Stimulated activated CD8-positive, alpha-beta memory T cell treated with anti-CD3 and anti-CD28 coated beads, Interleukin-4, amount 100 ng/mL, for 48 hours (primary cell): ENCODE measurements at places on chromosomes 5 and 9.

DNA sequence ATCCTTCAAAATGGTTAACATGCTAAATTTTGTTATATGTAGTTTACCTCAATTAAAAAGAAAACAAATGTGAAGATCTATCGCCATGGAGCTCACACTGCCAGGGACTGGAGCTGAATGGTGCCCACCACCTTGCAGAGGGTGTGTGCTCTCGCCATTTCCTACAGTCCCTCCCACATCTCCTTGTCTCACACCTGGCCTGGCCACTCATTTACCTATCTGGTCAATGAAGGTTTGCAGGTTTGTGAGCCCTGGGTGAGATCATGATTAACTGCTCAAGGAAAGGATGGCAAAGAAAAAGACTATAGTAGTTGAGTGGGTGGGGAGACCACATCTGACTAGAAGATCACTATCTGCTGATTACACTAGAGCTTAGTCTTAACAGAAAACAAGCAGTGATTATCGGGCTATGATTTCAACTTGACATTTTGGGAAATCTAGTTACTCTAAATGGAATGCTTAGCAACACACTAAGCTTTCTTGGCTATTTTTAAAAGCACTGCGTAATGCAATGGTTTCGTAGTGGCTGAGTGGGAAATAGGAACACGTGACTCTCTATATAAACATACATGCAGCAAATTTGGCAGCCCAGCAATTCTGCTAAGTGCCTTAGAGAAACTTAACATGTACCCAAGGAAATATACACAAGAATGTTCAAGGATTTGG, 27.3 kb downstream of the PUM3 start:
- no peak for DNase-seq

DNA sequence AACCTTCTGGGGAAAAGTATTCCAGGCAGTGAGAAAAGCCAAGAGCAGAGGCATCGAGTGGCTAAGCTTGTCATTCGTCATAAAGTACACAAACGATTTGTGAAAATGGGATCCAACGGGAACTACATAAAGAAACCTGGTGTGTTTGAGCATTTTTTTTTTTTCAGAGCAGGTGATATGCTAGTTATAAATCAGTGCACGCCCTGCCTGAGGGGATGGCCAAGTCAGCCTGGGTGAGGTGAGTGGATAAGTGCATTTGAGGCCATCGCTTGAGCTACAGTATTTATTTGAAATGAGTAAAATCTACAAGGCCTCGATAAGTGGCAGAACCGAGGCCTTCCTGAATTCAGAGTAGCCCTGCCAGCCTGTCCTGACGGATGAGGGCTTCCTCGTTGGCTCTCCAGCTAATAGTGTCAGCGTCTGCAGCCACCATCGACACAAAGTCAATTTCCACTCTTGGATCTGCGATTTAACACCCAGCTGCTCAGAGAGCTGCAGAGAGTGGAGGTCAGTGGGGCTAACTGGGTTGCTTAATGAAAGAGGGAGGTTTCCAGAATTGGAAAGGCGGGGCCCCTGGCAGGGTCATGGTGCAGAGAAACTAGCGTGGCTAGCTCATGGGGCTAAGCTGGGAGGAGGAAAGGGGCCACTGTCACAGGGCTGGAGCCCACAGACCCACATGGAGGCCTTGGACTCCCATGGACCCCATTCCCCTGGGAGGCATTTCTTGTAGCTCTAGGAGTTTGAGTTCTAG, 27.3 kb downstream of the PPARGC1B start:
- DNase-seq: no peak

- DNase-seq: no peak
Measured at GRCh38 chr9:131011274-131012022, 2.5 kb downstream of the LAMC3 start.

DNA sequence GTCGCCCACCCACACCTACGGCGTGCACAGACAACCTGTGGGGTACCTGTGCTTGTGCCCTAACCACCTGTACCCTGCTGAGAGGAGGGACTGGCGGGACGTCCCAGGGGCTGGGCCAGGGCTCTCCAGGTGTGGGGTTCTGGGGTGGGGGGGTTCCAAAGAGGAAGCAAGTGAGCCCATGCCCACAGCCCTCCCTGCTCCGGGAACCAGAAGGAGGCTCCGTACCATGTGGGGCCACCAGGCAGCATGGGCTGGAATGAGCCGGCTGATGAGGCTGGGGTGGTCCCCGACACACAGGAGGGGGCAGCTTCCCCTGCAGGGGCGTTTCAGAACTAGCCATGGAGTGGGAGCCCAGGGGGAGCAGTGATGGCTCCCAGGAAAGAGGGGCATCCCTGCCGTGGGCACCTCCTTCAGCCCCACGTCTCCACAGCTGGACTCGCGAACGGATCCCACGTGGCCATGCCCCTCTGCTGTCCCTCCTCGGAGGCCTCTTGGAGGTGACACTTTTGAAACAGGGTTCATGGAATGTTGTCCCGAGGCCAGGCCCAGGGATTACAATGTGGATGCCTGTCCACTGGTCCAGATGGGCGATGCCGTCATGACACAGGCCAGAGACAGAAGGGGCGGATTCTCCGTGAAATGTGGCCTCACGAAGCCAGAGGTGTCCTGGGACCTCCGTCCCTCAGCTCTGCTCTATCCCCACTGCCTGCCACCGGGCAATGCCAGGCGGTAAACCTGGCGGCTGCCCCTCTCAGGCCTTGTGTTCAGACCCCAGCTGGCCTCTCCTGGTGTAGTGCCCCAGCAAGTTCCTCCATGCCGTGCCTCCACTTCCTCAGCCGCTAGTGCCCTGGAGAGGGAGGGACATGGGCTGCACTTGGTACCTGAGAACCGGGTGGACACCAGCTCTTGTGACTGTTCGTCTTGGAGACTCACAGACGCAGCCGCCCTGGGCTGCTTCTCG, 33.6 kb upstream of the IRX4 start:
- DNase-seq: no peak

GRCh38 chr5:138805096-138805495, 51.9 kb downstream of the CTNNA1 start:
- no peak for DNase-seq

DNA sequence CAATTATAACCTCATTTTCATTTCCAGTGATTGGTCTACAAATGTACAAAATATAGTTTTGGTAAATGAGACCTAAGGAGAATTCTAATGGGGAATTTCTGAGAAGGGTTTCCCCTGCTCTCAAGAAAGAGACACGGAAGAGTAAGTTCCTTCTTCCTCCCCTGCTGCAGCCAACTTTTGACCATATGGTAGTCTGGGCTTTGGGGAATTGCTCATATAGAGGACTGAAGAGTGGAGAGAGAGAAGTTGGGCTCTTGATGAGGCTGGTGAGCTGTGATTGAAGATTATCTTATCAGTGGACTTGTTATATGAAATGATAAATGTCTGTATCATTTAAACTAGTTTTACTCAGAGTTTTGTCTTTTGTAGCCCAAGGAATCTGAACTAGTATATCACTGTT, 4.3 kb upstream of the LNPEP start:
- no peak for DNase-seq

DNA sequence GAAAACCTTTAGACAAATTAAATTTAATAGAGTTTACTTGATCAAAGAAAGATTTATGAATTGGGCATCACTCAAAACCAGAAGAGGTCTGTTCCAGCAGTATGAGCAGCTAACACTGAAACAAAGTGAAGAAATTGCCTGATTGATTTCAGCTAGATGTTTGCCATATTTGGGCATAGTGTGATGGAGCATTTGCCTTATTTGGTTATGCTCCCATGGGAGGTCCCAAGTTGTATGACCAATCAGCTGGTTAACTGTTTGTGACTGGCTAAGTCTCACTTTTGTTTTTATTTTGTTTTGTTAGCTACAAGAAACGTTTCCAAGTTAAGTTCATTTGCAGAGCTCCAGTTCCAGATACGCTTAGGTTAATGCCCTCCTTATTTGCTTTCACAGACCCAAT, 53.3 kb upstream of the LMNB1 start:
- no peak for DNase-seq

DNA sequence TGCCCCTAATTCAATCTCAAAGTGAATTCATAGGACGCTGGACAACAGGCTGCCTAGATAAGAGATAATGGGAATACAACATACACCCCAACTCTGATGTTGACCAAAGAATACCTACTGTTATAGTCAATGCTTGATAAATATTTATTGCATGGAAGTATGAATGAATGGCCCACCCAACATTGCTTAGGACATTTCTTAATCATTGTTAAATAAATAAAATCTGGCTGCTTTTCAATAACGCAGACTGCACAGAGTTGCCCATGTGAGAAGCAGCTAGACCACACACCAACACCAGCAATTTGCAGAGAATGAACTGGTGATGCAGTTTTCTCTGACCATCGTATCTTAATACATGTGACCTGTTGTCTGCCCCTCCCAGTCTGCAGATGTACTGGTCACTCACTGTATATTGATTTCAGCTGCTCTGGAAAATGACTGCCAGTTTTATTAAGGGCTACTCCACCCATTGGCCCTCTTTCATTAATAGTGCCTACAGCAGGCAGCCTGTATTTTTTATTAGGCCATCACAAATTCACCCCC, 236.2 kb upstream of the WWC1 start:
- DNase-seq: no peak

DNA sequence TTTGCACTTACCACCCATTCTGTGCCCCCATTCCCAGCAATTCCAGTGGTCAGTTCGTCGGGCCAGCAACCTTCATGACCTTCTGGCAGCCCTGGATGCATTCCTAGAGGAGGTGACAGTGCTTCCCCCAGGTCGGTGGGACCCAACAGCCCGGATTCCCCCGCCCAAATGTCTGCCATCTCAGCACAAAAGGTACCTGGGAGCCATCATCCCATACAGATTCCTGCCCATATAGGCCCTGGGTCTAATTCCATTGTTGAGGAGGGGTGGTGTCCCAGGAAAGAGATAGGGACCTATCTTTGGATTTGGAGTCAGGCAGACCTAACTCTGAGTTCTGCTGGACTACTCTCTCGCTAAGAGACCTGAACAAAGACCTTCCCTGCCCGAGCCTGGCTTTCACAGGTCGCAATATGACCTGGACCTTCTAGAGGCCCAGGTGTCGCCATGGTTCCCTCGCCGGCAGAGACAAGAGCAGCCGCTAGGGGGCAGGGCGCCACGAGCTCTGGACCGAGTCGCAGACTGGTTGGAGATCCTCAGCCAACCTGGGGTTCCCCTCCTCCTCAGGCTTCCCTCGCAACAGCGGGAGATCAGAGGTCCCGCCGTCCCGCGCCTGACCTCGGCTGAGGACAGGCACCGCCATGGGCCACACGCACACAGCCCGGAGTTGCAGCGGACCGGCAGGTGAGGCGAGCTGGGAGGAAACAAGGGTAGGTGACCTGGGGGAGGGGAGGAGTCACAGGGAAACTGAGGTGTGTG, 3.1 kb downstream of the SLC4A9 start:
- peak; percentile 95 for DNase-seq

DNA sequence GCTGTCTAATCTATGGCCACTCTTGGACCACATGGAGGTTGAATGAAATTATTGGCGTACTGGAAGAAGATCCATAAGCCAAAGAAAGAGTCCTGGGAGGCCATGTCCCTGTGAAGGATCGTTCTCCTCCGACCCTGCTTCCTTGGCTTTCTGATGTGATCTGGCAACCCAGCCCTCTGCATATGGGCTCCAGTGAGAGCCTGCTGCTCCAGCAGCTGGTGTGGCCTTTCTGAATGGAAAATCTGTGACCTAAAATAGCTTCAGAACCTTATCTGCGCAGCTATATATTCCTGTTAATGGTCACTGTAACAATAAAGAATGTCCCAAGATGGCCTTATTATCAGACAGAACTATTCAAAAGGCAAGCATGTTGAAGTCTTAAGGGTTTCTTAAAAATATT, 40.2 kb upstream of the PHF2 start:
- DNase-seq: no peak

GRCh38 chr5:153704110-153704509, 213.6 kb downstream of the GRIA1 start:
- no peak for DNase-seq

- no peak for DNase-seq
Measured at GRCh38 chr9:110115826-110116542, 92.0 kb downstream of the C9orf152 start.

DNA sequence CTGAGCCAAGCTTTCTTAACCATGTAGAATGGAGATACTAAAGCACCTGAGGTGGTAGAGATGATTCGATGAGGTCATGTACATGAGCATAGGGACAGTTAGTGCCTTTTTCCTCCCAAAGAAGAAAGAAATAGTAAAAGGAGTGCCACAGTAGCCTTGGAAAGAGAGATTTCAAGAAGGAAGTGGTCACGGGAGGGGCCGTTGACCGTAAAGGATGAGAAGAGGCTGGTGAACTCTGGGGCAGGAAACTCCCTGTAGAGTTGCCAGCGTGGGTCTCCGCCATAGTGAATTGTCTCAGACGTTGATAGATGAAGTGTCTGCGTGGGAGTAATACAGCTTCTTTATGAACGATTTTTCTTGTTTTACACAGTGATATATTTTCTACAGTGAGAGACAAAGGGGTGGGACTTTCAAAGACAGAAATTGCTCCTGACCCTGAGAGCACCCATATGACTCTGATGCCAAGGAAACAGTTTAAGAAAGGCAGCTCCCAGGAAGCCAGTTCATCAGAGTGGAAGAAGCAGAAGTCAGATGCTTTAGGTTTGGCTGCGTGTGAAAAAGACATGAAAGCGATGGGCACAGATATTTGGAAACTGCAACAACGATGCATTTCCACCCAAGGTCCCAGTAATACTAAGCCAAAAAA, 41.3 kb downstream of the UGCG start:
- DNase-seq: peak; percentile 74

DNA sequence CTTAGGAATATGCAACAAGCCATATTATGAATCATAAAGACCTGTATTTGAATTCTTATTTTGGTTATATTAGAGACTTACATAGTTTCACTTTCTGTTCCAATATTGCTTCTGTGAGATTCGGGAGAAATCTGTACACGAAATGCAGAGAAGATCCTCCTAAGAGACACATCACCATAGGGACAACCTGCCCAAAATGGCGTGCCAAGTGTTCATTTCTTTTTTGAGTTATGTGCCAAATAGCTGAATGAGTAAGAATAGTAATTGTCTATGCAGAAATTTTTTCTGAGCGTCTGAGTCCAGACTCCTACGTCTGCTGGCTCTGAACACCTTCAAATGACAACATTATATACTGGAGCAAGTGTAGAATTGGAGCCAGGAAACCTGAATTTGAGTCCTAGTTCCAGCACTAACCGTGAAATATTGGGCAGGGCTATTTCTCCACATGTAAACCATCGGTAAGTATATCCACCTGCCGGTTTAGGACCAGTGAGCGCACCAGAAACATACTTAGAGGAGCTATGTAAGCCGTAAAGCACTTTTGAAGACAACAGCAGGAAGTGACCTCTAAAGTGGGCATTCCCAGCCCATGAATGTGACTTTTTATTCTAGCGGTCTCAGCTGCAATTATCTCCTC, 163.9 kb upstream of the DMRT1 start:
- no peak for DNase-seq

DNA sequence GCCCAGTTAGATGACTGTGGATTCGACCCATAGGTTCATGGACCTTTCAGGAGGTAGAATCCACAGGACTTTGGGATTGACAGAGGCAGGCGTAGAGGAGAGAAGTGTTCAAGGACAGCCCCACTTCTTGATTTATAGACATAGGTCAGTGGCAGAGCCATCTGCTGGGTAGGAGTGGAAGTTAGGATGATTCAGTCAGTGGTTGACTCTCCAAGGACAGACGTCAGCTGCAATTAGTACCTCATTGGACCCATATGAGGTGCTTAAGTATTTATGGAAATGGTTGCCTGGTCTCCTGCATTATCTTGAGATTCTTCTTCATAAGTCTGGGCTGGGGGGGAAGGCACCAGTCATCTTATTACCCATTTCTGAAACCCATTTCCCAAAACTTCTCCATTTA, 70.9 kb downstream of the SH3RF2 start:
- DNase-seq: no peak

- DNase-seq: no peak
Measured at GRCh38 chr5:17224858-17225511, 7.6 kb downstream of the BASP1 start.
